Right lung (tissue), 10 donors: ENCODE measurements at places on chromosomes 4 and X. TPM values are rescaled to one million over a fixed set of nuclear protein-coding genes. Genes with fewer than 3 reads are reported as not detected.

The SOD3 gene
- 17.6 TPM for polyA plus RNA-seq

The DCAF16 gene
- 60.3 TPM for polyA plus RNA-seq

The MAGEA3 gene
- polyA plus RNA-seq = not detected

The ERAS gene
- 0.17 TPM for polyA plus RNA-seq

The PYURF gene
- polyA plus RNA-seq = 109 TPM

The WWC2 gene
- 67.7 TPM for polyA plus RNA-seq

The GABRE gene
- polyA plus RNA-seq = 17.0 TPM

The MTM1 gene
- 14.7 TPM for polyA plus RNA-seq

The OPN1MW2 gene
- polyA plus RNA-seq = not detected

The SAP30 gene
- 16.8 TPM for polyA plus RNA-seq

The SPARCL1 gene
- 433 TPM for polyA plus RNA-seq

The MMRN1 gene
- 37.0 TPM for polyA plus RNA-seq

The NPNT gene
- 69.8 TPM for polyA plus RNA-seq

The GYG2 gene
- polyA plus RNA-seq = 13.1 TPM

The PTTG2 gene
- not detected for polyA plus RNA-seq

The RAB40A gene
- polyA plus RNA-seq = 3.0 TPM

The PTCHD1 gene
- polyA plus RNA-seq = 0.06 TPM

The PDZD11 gene
- polyA plus RNA-seq = 47.6 TPM

The LAMTOR3 gene
- polyA plus RNA-seq = 91.8 TPM

The ETDA gene
- 0.33 TPM for polyA plus RNA-seq

The SULT1B1 gene
- polyA plus RNA-seq = 1.9 TPM

The FAAH2 gene
- 6.3 TPM for polyA plus RNA-seq

The CTAG1B gene
- not detected for polyA plus RNA-seq

The PDE6B gene
- polyA plus RNA-seq = 19.0 TPM

The UCP1 gene
- 0.25 TPM for polyA plus RNA-seq

The SLC16A2 gene
- 28.7 TPM for polyA plus RNA-seq

The PNMA6F gene
- polyA plus RNA-seq = not detected

The DACH2 gene
- 5.7 TPM for polyA plus RNA-seq

The SLC10A6 gene
- 0.31 TPM for polyA plus RNA-seq

The STIM2 gene
- 57.0 TPM for polyA plus RNA-seq

The CENPE gene
- polyA plus RNA-seq = 35.9 TPM

The LRP2BP gene
- 4.5 TPM for polyA plus RNA-seq

The MBNL3 gene
- polyA plus RNA-seq = 19.4 TPM

The AFF2 gene
- polyA plus RNA-seq = 3.4 TPM

The SPANXN4 gene
- polyA plus RNA-seq = not detected

The SLC10A4 gene
- polyA plus RNA-seq = 0.25 TPM

The TAF1 gene
- polyA plus RNA-seq = 66.8 TPM

The PPP1R2C gene
- polyA plus RNA-seq = not detected

The SLC4A4 gene
- polyA plus RNA-seq = 28.9 TPM

The PABPC1L2B gene
- polyA plus RNA-seq = not detected

The TLR2 gene
- 46.2 TPM for polyA plus RNA-seq

The CLNK gene
- polyA plus RNA-seq = 0.22 TPM

The SRPX2 gene
- 30.1 TPM for polyA plus RNA-seq

The CXCL5 gene
- 0.35 TPM for polyA plus RNA-seq

The GLUD2 gene
- polyA plus RNA-seq = 2.9 TPM

The RBM3 gene
- polyA plus RNA-seq = 376 TPM

The SORBS2 gene
- 36.8 TPM for polyA plus RNA-seq

The TMEM255A gene
- 1.5 TPM for polyA plus RNA-seq

The PASD1 gene
- 0.16 TPM for polyA plus RNA-seq

The ARHGAP24 gene
- 37.9 TPM for polyA plus RNA-seq

The HELT gene
- not detected for polyA plus RNA-seq

The COL4A6 gene
- polyA plus RNA-seq = 13.0 TPM

The HDX gene
- polyA plus RNA-seq = 7.6 TPM

The MAML3 gene
- polyA plus RNA-seq = 17.9 TPM

The SSX4 gene
- polyA plus RNA-seq = not detected

The USP17L5 gene
- not detected for polyA plus RNA-seq

The VSIG1 gene
- polyA plus RNA-seq = 0.36 TPM

The RBM47 gene
- polyA plus RNA-seq = 24.9 TPM

The CT45A1 gene
- polyA plus RNA-seq = 7.7 TPM
